ENCODE measurements at places on chromosomes 2 and 18. TPM values are rescaled to one million over a fixed set of nuclear protein-coding genes. Genes with fewer than 3 reads are reported as not detected.

The CYP27C1 gene
- 0.05 TPM for polyA plus RNA-seq

DNA sequence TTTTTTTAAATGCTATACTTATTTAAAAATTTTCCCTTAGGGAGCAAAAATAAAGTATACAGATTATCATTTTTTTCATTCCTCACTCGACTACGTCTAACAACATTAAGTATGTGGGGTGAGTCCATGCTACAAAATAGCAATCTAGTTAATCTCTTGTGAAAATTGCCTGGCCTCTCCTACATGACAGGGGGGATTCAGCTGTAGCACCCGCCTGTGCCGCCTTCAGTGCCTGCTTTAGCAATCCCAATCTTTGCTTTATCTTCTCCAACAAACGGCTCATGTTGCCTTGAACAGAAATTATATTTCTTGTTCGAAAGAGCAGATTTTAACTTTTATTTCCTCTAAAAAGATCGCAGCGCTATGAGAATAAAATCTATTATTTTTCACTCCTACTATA lies 2.4 kb upstream of the SOX11 start:
- peaks cover 4% of the 10 kb centered on the region for H3K4me1 ChIP-seq
- peaks cover 53% of the 10 kb centered on the region for H3K27me3 ChIP-seq
- no peak overlapping the region for H3K27ac ChIP-seq
- H3K4me3 ChIP-seq: no peak overlapping the region
- no peaks in the 10 kb centered on the region for H3K36me3 ChIP-seq

The STON1 gene
- 2.9 TPM for polyA plus RNA-seq

GRCh38 chr2:230798769-230799399 lies 65.9 kb upstream of the ITM2C start:
- peaks cover 17% of the 10 kb centered on the region for H3K36me3 ChIP-seq
- no peak overlapping the region for H3K4me3 ChIP-seq
- no peak overlapping the region for H3K27ac ChIP-seq
- DNase-seq: peak; percentile 70
- H3K4me1 ChIP-seq: peaks cover 2% of the 10 kb centered on the region

All from thymus (tissue), 14 donors.